ENCODE measurements at places on chromosomes 1 and 21.
A peak's percentile ranks its signal among the peaks of the same experiment; 100 is the strongest.

DNA sequence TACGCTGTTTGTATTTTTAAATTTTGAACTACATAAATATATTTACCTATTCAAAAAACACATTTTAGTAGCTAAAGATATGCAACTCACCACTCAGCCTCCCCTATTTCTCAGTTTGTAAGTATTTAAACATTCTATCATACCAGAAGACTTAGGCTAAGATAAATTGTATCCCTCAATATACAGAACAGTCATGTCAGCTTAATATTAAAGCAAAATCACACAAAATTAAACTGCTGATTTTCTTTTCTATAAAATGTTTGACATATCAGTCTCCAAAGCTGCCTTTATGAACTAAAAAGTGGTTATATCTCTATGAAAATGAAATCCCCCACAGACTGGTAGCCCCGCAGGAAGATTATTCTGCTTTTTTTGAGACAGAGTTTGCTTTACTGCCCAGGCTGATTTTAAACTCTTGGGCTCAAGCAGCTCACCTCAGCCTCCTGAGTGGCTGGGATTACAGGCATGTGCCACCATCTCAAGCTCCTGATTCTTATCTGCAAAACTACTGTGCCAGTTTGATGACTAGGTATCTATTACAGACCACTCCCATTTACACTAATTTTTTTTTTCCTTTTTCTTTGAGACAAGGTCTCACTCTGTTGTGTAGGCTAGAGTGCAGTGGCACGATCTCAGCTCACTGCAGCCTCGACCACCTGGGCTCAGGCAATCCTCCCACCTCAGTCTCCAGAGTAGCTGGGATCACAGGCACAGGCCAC lies 37.6 kb downstream of the NRDC start:
- no peak overlapping the region for H3K4me3 ChIP-seq
- no peak overlapping the region for H3K27ac ChIP-seq
- peaks cover 14% of the 10 kb centered on the region for H3K36me3 ChIP-seq

GRCh38 chr1:175145899-175146528 lies 46.6 kb downstream of the KIAA0040 start:
- H3K4me1 ChIP-seq = peaks cover 8% of the 10 kb centered on the region
- no peak overlapping the region for H3K4me3 ChIP-seq
- peaks cover 13% of the 10 kb centered on the region for H3K27me3 ChIP-seq
- no peak overlapping the region for H3K27ac ChIP-seq
- no peak for DNase-seq

- no peak overlapping the region for H3K27ac ChIP-seq
- H3K27me3 ChIP-seq = peaks cover 2% of the 10 kb centered on the region
- H3K4me1 ChIP-seq = peaks cover 8% of the 10 kb centered on the region
These were observed 12.9 kb downstream of the PLA2G2F start for GRCh38 chr1:20151906-20152598.

- no peaks in the 10 kb centered on the region for H3K27me3 ChIP-seq
- no peak overlapping the region for H3K4me3 ChIP-seq
- no peak for DNase-seq
- H3K36me3 ChIP-seq = peaks cover 3% of the 10 kb centered on the region
- no peak overlapping the region for H3K27ac ChIP-seq
These were observed 326.5 kb downstream of the KIF26B start for GRCh38 chr1:245481261-245481660.

DNA sequence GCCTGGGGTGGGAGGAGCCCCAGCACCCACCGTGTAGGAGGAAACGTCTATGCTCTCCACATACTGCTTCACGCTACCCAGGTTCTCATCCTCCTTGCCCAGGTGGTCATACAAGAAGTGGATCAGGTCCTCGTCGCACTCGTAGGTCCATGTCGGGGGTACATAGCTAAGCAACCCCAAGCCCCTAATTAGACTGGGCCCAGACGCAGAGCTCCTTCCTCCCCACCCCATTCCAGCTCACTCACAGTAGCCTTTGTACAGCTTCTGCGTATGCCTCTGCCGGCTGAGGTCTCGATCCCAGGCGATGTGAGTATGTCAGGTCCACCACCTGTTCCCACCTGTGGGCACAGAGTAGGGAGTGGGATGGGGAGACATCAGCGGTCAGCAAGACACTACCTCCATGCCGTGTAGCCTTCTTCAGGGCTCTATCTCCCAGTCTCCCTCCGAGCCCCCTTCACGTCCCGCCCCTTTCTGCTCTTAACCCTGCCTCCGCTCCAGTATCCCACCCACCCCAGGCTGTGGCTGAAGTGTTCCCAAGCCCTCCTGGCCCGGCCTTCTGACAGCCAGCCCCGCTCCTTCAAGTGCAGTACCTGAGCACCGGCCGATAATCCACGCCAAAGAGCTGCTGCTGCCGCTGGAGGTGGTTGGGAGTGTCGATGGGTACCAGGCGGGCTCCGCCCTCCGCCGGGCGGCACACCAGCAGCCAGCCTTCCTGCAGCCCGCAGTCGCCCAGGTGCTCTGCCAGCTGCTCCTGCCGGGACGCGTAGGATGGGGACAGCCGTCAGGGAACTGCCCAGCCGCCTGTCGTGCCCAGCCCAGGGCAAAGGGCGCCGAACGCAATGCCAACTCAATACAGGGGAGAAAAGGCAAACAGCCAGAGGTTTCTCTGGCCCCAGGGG lies 919 bp downstream of the HECTD3 start:
- H3K4me1 ChIP-seq = peaks cover 34% of the 10 kb centered on the region
- peak overlapping the region; percentile 91 for H3K4me3 ChIP-seq
- peaks cover 18% of the 10 kb centered on the region for H3K27me3 ChIP-seq

- DNase-seq = no peak
- peaks cover 1% of the 10 kb centered on the region for H3K27me3 ChIP-seq
- no peak overlapping the region for H3K27ac ChIP-seq
- H3K4me1 ChIP-seq = no peaks in the 10 kb centered on the region
- H3K4me3 ChIP-seq = no peak overlapping the region
- H3K36me3 ChIP-seq = no peaks in the 10 kb centered on the region
These were observed 12.5 kb downstream of the C1orf21 start for GRCh38 chr1:184399192-184399847.

- no peaks in the 10 kb centered on the region for H3K36me3 ChIP-seq
- H3K4me1 ChIP-seq = no peaks in the 10 kb centered on the region
- H3K27ac ChIP-seq = no peak overlapping the region
- DNase-seq = no peak
- no peak overlapping the region for H3K4me3 ChIP-seq
- no peaks in the 10 kb centered on the region for H3K27me3 ChIP-seq
These were observed 16.0 kb downstream of the SH3BGR start for GRCh38 chr21:39467746-39468145.

GRCh38 chr1:217407534-217408001 lies 223.3 kb downstream of the GPATCH2 start:
- H3K27ac ChIP-seq = no peak overlapping the region
- H3K4me1 ChIP-seq = no peaks in the 10 kb centered on the region
- DNase-seq = no peak

DNA sequence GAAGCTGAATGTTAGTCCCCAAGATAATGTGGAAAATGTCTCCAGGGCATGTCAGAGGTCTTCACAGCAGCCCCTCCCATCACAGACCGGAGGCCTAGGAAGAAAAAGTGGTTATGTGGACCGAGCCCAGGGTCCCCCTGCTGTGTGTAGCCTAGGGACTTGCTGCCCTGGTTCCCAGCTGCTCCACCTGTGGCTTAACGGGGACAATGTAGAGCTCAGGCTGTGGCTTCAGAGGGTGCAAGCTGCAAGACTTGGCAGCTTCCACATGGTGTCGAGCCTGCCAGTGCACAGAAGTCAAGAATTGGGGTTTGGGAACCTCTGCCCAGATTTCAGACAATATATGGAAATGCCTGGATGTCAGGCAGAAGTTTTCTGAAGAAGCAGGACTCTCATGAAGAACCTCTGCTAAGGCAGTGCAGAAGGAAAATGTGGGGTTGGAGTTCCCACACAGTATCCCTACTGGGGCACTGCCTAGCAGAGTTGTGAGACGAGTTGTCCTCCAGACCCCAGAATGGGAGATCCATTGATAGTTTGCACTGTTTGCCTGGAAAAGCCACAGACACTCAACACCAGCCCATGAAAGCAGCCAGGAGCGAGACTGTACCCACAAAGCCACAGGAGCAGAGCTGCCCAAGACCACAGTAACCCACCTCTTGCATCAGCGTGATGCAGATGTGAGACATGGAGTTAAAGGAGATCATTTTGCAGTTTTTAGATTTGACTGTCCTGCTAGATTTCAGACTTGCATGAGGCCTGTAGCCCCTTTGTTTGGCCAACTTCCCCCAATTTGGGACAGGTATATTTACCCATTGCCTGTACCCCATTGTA lies 204.9 kb downstream of the MRPL39 start:
- no peak for DNase-seq
- H3K4me1 ChIP-seq = no peaks in the 10 kb centered on the region
- no peaks in the 10 kb centered on the region for H3K27me3 ChIP-seq
- H3K4me3 ChIP-seq = no peak overlapping the region

DNA sequence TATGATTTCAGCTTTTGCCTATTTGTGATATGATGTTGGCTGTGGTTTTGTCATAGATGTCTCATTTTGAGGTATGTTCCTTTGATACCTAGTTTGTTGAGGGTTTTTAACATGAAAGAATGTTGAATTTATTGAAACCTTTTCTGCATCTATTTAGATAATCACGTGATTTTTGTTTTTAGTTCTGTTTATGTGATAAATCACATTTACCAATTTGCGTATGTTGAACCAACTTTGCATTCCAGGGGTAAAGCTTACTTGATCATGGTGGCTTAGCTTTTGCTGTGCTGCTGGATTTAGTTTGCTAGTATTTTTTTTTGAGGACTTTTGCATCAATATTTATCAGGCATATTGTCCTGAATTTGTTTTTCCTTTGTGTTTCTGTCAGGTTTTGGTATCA lies 26.5 kb upstream of the IFI16 start:
- H3K4me1 ChIP-seq = no peaks in the 10 kb centered on the region
- no peak overlapping the region for H3K27ac ChIP-seq
- no peaks in the 10 kb centered on the region for H3K36me3 ChIP-seq

- no peak overlapping the region for H3K27ac ChIP-seq
- H3K27me3 ChIP-seq = peaks cover 2% of the 10 kb centered on the region
- no peaks in the 10 kb centered on the region for H3K36me3 ChIP-seq
- no peak overlapping the region for H3K4me3 ChIP-seq
These were observed 114.8 kb downstream of the BEND5 start for GRCh38 chr1:48661726-48662463.

- DNase-seq = no peak
- H3K4me1 ChIP-seq = no peaks in the 10 kb centered on the region
- H3K27me3 ChIP-seq = peaks cover 9% of the 10 kb centered on the region
- no peak overlapping the region for H3K27ac ChIP-seq
These were observed 40.3 kb downstream of the TAS1R2 start for GRCh38 chr1:18819203-18819602.

DNA sequence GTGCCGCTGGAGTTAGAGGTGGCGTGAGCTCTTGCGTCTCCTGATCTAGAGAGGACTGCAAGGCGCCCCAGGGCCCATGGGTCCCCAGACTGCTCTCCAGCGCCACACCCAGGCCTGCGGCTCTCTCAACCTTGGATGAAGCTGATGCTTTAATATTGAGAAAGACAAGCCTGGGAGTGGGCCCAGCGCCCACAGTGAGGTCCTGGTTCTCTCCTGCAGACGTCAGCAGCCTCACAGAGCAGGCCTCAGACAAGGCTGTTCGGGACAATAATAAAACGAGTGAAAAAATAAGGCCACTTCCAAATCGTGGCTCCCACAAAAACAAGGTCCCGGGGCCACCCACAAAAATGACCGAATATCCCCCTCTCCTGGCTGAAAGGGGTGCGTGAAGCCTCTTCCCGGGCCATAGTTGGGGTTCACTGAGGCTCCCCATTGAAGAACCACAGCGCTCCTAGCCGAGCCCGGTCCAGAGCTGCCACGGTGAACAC lies 6.0 kb upstream of the DNMT3L start:
- H3K4me3 ChIP-seq = no peak overlapping the region
- no peak overlapping the region for H3K27ac ChIP-seq
- H3K27me3 ChIP-seq = no peaks in the 10 kb centered on the region
- no peak for DNase-seq

- H3K4me1 ChIP-seq = peaks cover 14% of the 10 kb centered on the region
- no peak overlapping the region for H3K4me3 ChIP-seq
- H3K27ac ChIP-seq = no peak overlapping the region
- H3K36me3 ChIP-seq = peaks cover 48% of the 10 kb centered on the region
- DNase-seq = no peak
These were observed 120.8 kb downstream of the APP start for GRCh38 chr21:26049803-26050202.

DNA sequence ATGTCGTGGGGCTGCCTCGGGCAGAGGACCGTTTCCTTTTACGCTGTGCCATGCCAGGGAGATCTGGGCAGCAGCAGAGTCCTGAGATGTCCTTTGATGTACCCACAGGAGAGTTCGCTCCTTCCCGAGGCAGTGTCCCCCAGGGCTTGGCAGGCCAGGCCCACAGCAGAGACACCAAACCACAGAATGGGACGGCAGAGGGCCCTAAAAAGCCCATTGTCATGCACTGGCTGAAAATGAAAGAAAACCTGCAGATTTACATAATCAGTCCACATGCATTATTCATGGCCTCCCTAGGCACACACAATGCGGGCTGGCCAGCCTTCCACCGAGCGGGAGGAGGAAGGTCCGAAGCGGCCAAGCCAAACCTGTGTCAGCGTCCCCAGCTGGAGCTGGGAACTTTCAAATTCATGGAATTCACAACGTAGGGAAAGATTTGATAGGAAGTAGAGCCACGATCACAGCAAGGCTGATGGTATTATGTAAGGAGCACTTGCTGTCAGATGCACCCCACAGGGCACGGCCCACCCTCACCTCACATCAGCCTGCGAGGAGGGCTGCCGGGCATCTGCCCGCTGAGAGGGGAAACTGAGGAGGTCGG lies 25.3 kb upstream of the EFHD2 start:
- DNase-seq = no peak
- no peak overlapping the region for H3K4me3 ChIP-seq
- H3K4me1 ChIP-seq = peaks cover 4% of the 10 kb centered on the region
- H3K27ac ChIP-seq = no peak overlapping the region
- no peaks in the 10 kb centered on the region for H3K36me3 ChIP-seq

DNA sequence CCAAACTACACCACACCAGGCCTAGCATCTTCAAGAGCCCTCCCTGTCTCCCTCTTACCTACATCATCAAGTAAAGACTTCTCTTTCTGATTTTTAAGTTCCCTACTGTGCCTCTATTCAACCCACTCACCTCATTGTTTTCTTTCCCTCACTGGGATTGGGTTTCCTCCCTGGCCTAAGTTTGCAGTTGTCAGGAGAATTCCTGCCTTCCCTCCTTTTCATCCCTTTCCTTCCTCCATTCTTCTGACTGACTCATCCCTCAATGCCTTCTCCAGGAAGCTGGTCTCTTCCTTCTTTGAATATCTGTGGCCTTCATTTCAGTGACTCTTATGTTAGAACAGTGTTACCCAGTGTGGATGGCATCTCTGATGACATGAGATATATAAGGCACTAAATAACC lies 139.9 kb upstream of the KIAA0040 start:
- H3K27ac ChIP-seq = peak overlapping the region; percentile 1
- no peak for DNase-seq
- peaks cover 6% of the 10 kb centered on the region for H3K27me3 ChIP-seq
- peaks cover 7% of the 10 kb centered on the region for H3K36me3 ChIP-seq
- peaks cover 12% of the 10 kb centered on the region for H3K4me1 ChIP-seq
- H3K4me3 ChIP-seq = no peak overlapping the region

- no peak overlapping the region for H3K4me3 ChIP-seq
- peaks cover 22% of the 10 kb centered on the region for H3K4me1 ChIP-seq
- H3K36me3 ChIP-seq = peaks cover 6% of the 10 kb centered on the region
- H3K27ac ChIP-seq = no peak overlapping the region
- no peak for DNase-seq
These were observed 116.3 kb downstream of the NAV1 start for GRCh38 chr1:201655243-201655642.
